ENCODE measurements at places on chromosomes 13 and 19. TPM values are rescaled to one million over a fixed set of nuclear protein-coding genes. Genes with fewer than 3 reads are reported as not detected.

GRCh38 chr19:31257025-31257424 lies 92.2 kb downstream of the TSHZ3 start:
- peak; percentile 63 for DNase-seq

GRCh38 chr13:106101201-106101600 lies 434.3 kb downstream of the EFNB2 start:
- DNase-seq: no peak

DNA sequence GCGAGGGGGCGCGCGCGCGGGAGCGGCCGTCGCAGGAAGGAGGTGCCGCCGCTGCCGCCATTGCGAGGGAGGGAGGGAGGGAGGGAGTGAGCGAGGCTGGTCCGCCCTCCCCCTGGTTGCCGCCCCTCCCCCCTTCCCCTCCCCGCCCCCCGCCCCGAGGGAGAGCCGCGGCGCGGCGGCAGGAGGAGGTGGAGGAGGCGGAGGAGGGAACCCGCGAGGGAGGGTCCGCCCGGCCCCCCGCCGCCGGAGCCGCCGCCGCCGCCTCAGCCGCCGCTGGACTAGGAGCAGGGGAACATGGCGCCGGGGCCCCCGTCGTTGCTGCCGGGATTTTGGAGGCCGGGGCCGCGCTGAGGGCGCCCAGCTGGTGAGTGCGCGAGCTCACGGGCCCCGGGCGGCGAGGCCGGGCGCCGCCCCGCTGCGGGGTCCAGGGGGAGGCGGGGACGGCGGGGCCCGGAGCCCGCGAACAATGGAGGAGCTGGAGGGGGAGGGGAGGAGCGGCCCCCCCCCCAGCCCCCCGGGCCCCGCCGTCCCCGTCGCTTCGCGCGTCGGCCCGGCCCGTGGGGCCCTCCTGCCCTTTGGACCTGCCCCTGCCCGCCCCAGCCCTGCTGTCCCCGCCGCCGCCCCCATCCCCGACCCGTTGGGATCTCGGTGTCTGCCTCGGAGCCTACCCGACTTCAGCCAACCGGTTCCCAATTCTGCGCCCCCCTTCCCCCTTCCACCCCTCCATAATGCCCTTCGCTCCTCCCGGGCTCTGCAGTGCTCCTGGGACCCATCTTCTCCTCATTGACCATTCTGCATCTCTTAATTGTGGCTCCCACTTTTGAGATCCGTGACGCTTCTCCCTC lies at the start of gene ARHGAP35:
Gene ARHGAP35, plus strand, starts transcription at position 152 of the 845 bp plus-strand sequence. CDS start 57,679 bp downstream, outside the sequence.
- DNase-seq: no peak

- no peak for DNase-seq
These were observed 31.8 kb downstream of the PIP5K1C start for GRCh38 chr19:3668331-3669081.

IQCN gene
- total RNA-seq: 6.9 TPM

Measured in osteocyte (in vitro differentiated cells).